Activated CD4-positive, alpha-beta T cell treated with anti-CD3 and anti-CD28 coated beads, Interleukin-2, amount 50 U/mL, for 24 hours (primary cell): ENCODE measurements at places on chromosomes 5 and 9.
A peak's percentile ranks its signal among the peaks of the same experiment; 100 is the strongest.

- DNase-seq = no peak
These were observed 745.2 kb upstream of the C9orf72 start for GRCh38 chr9:28318515-28318914.

GRCh38 chr5:52269401-52269800 lies 518.3 kb upstream of the ITGA1 start:
- no peak for DNase-seq

- DNase-seq = peak; percentile 62
These were observed 3.7 kb upstream of the STXBP1 start for GRCh38 chr9:127608104-127608966.

DNA sequence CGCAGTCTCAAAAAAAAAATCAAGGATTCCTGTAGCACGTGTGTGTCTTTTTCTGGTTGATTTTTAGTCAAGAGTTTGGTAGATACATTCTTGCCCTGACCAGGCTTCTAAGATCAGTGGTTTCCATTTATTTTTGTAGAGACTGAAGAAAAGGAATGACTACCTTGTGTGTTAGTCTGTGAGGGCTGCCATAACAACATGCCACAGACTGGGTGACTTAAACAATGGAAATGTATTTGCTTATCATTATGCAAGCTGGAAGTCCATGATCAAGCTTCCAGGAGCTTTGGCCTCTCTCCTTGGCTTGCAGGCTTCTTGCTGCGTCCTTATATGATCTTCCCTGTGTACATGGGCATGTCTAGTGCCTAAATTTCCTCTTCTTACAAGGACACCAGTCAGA lies 127.0 kb downstream of the CCDC192 start:
- no peak for DNase-seq

DNA sequence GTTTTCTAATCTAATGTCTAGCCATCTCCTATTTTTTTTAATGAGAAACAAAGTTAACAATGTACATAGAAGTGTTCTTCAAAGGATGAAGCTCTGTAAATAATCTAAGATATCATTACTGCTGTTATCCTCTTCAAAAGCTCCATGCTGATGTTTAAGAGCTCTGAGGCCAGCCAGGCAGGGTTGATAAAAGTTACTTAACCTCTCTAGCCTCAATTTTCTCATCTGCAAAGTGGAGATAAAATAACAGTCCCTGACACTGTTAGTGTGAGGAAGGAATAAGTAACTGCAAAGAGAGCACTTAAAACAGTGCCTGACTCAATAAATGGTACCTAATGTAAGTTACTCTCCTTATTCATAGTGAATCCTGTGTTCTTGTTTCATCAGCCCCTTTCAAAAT lies 60.1 kb downstream of the LHFPL2 start:
- no peak for DNase-seq

DNA sequence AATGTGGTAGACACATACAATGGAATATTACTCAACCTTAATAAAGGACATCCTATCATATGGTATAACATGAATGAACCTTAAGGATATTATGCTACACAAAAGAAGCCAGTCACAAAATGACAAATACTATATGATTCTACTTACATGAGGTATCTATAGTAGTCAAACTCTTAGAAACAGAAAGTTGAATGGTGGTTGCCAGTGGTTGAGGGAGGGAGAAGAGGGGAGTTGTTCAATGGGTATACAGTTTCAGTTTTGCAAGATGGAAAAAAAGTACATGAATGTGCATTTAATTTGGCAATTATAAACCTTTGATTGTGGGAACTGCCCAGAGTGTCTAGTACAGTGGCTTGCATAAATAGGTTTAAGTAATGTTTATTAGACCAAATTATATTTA lies 473.3 kb upstream of the ZNF608 start:
- no peak for DNase-seq

DNA sequence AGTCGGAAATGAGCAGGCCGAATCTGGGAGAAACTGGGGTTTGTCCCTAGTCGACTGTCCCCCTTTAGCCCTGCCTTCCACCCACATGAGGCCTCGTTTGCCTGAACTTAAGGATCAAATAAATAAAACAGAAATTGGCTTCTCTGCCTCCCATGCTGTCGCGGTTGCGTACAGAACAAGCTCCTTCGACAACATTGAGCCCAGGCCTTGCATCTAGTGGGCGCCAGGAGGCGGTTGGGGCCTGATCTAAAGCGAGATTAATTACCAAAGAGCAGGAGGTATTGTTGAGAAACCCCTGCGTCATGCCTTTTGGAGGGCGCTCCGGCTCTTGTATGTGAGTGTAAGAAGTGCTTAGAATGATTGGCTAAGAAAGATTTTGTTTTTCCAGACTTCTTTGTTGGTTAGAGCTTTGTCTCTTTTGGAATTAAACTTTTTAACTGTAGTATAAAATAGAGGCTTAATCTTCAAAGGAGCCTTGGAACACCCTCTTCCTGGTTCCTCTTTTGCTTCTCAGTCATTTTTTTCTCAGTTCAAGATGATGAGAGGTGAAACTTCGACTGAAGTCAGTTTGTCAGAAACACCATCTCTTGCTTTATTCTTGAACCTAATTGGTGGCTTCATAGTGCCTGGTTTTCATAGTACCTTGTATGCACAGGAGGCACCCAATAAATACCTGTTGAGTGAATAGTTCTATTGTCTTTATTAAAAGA lies 828 bp downstream of the ATP6V0E1 start:
- peak; percentile 66 for DNase-seq

DNA sequence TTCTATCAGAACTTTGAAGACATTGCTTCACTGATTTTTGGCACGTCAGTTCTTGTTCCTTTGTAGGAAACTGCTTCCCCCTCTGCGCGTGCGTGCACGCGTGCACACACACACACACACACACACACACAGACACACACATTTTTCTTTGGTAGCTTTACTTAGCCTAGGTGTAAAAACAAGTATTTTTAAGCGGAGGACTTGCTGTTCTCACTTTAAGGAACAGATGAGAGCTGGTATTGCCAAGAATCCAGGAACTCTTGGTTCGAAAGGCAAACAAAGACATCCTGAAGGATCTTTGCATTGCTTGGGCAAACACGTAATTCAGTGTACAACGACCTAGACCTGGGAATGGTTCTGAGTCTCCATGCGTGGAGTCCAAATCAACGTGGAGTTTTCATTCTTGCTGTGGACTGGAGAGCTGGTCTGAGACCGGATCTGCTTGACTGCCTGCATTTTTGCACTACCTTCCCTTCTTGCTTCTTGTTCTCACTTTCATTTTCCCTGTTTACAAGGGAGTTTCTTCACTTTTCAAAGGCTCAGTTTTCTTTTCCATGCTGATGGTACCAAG lies 8.2 kb downstream of the TMEM268 start:
- no peak for DNase-seq

DNA sequence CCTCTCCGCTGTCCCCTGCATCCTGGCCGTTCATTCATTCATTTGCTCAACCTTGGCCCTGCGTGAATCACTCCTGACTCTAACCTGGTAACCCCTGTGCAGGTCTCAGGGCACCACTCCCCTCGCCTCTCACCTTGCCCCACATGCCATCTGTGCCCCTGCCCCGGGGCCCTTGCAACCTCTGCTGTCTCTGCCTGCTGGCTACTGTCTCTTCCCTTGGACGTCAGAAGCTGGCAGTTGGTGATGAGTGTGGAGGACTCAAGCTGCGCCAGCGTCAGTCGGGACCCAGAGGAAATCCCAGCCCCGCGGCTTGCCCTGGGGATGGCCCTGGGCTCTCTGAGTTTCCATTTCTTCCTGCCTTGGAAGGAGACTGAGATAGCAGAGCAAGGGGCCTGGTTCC lies 154.9 kb downstream of the OLFM1 start:
- DNase-seq = no peak

GRCh38 chr5:168291964-168292785 lies 730 bp downstream of the WWC1 start:
- no peak for DNase-seq

DNA sequence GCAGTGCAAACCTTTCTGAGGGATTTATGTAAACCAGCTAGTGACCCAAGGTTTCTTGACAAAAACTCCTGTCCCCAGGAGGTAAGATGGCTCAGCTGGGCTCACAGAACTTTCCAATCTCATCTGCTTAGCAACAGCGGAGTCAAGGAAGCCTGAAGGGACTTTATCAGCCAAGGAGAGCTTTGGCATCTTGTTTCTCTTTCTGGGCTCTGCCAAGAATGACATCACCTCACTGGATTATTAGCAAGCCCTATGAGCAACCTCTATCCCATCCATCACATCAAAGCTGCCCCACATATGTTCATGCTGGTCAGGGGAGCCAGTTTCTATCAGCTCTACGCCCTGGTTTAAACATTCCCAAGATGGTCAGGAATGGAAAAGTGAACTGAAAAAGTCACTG lies 461.3 kb downstream of the ENC1 start:
- DNase-seq = no peak
